Osteoblast (primary cell): ENCODE measurements at places on chromosomes 2 and 18. TPM values are rescaled to one million over a fixed set of nuclear protein-coding genes. Genes with fewer than 3 reads are reported as not detected.
A peak's percentile ranks its signal among the peaks of the same experiment; 100 is the strongest.

Gene CABLES1
- 13.0 and 16.8 TPM in 2 replicates for total RNA-seq

Gene IL1R1
- 89.8 and 116 TPM in 2 replicates for total RNA-seq

Gene NEMP2
- total RNA-seq = 3.8 and 4.7 TPM in 2 replicates

Gene RNF138
- total RNA-seq = 21.4 and 22.1 TPM in 2 replicates

Gene CSRNP3
- total RNA-seq = 1.4 and 2.7 TPM in 2 replicates

Gene PCARE
- not detected in 2 replicates for total RNA-seq

Gene GULP1
- total RNA-seq = 21.7 and 23.0 TPM in 2 replicates

- DNase-seq = no peak
Measured at GRCh38 chr2:8675543-8675942, 6.3 kb upstream of the ID2 start.

- DNase-seq = no peak
Measured at GRCh38 chr18:49640741-49641140, 78.9 kb downstream of the LIPG start.

DNA sequence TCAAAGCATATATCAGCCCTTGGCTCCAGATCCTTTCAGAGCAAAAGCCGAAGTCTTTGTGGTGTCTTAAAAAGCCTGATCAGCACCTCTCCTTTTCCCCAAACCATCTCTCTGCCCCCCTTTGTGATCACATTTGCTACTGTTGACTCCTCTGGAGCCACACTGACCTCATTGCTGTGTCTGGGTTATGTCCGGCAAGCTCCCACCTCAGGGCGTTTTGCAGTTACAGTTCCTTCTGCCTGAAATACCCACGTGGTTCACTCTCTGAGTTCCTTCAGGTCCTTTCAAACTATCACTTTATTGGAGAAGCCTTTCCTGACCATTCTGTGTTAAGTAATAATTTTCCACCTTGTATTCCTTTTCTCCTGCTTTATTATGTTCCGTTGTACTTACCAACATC lies 11.8 kb downstream of the C2orf69 start:
- no peak for DNase-seq

GRCh38 chr2:237913193-237913917 lies 53.5 kb upstream of the UBE2F start:
- DNase-seq = no peak

DNA sequence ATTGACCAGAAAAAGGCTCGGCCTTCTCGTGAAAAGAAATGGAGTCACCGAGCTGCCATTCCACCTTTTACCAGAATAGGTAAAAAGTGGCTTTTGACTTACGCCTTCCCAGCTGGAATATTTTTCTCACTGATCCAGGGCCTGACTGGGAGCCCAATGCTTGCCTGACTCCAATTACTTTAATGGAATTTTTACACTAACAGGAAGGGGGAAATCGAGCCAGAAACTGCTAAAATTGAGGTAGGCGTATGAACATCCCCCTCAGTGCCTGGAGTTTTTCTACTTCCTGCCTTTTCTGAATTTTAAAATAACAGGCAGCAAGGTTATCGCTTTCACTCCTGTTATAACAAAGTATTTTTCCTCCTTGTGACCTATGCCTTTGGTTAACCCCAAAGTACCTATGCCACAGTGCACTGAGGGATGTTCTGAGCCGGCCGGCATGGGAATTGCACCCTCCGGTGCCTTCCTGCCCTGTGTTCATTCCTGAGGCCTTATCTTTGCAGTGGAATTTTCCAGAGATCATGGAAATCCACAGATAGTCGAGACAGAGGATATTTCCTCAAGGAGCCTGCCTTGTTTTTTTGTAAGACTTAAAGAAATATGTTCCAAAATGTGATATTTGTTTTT lies 18.3 kb upstream of the RPL31 start:
- DNase-seq = no peak

- no peak for DNase-seq
Measured at GRCh38 chr2:187017438-187017837, 168.5 kb upstream of the ZSWIM2 start.

GRCh38 chr2:66561645-66562303 lies 126.8 kb downstream of the MEIS1 start:
- DNase-seq = no peak

DNA sequence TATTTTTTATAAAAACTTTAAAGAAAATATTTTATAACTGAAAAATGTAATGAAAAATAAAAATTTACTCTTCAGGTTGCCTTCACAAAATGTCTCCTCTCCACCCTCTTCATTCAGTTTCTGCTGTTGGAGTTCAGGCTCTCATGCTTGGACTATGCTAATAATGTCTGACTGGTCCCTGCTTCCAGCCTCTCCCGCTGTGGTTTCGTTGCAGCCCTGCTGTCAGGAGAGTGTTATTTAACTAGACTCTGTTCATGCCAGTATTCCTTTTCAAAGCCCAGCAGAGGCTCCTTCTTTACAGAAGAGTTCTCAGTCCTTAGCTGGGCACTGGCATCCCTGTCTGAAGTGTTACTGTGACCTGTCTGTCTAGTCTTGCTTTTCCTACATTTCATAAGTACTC lies 40.4 kb downstream of the CLIP4 start:
- no peak for DNase-seq

- no peak for DNase-seq
Measured at GRCh38 chr2:152581360-152581759, 135.9 kb downstream of the PRPF40A start.

DNA sequence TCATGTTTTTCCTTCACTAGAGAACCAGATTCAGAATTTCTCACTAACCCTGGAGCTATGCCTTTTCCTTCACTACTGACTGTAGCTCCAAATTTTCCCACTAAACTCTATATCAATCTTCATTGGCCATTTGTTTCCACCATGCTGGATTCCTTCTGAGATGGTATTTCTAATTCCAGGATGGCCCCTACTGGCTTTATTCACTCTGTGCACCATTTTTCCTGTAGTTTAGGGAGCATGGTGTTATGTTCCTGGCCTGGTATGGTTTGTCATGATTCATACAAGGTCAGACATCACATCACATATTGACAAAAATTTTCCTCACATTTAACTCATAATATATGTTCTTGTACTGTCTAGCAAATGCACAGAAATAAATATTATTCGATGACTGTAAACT lies 229.2 kb upstream of the TFPI start:
- no peak for DNase-seq

DNA sequence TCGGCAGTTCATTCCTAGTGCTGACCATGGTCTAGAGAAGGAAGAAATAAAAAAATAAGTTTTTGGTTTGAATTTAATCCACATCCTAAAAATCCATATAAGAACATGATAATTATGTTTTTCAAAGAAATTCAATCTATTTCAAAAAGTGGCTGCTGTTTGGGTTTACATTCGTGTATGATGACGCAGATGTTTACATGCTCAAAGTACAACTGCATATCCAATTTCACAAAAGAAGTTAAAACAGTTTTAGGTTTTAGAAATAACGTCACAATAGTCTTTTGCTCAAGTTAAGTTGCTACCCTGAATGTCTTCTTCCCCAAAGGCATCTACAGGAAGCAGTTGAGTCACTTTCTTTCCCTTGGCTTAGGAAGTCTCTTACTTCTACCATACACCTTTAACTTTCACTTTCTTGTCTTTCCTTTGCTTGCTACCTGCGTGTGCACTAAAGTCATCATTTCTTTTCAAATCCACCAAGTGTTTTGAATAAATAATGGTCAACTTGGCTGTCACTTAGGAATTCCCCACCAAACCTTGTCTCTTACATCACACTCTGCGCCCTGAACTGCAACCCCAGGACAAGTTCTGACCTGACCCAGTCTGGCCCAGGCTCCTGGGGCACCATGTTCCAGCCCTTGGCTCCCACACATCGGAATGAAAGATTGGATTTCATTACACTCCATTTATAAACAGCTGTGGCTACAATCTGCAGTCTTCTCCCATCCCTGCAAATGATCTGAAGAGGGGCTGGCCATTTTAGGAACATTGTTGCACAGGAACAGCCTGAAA lies 28.4 kb downstream of the FAM237A start:
- no peak for DNase-seq

DNA sequence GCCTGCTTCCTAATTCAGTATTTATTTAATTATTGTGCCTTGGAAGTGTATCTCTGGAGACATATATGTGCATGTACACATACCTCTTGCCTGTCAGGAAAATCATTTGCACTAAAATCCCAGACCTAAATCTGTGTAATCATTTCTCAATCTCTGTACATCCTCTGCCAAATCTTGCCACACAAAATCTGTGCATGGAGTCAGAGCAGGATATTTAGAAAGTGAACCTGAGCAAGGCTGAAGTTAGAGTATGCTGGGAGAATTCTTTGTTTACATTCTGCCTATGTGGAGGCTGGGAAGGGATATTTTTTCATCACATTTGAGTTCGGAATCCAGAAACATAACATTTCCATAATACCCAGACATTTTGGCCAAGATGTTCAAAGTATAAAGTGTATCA lies 9.3 kb downstream of the XRCC5 start:
- no peak for DNase-seq

- DNase-seq = no peak
Measured at GRCh38 chr2:3242747-3243369, 134.8 kb downstream of the EIPR1 start.

DNA sequence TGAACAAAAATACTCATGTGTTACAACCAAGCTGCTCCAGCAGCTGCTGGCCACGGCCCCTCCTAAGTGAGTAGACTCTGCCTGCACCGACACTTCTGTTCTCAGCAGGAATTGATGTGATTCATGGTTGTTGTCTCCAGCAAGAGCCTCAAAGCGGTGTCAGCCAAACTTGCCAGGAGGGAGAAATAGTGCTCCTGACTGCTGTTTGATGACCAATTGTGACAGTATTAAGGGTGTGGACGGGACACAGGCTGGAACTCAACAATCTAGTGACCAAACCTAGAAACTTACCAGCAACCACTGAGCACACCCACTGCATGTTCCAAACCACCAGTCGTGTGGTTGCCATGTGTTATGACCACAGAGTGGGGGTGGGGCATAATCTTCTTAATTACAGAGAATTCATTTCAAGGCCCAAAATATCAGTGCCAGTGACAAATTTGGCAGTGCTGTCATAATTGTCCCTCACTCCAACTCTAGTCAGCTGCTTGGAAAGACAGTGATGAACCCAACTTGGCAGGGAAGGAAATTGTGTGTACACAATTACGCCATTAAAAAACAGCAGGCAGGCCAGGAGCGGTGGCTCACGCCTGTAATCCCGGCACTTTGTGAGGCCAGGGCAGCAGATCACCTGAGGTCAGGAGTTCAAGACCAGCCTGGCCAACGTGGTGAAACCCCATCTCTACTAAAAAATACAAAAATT lies 30.4 kb downstream of the FBLN7 start:
- DNase-seq = no peak

- DNase-seq = peak; percentile 80
Measured at GRCh38 chr18:12283256-12283655, 24.8 kb upstream of the TUBB6 start.

DNA sequence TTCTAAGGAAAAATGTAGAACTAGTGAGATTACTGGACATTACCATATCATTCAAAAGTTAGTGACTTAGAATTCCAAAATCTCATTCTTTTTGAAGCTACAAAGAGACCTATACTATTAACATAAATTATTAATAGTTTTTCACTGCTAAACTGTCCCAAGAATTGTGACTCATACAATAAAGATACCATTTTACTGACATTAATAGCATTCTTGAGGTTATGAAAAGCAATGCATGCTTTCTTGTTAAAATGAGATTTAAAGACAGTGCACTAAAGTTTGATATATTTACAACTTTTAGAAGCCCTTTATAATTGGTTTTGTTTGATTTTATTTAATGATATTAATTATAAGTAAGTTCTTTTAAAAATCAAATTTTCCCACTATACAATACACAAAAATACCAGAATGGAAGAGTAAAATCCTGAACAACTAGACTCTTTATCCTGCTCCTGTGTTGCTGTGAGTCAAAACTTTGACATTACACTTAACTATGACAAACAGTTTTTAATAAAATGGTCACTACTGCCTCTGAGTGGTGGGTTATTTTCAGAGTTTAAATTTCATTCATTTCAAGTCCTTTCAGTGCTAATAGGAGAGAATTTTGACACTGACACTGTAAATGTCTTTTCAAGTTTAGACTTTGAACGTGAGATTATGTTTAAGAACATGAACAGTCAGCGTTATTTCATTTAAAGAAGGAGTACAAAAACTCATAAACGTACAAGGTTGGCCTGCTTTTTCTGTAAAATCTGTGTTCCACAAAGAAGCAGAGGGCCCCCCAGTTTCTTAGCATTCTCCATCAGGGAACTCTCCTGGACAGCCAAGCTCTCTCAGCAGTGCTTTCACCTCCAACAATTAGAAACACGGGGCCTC lies 54.5 kb downstream of the FAM124B start:
- DNase-seq = no peak

DNA sequence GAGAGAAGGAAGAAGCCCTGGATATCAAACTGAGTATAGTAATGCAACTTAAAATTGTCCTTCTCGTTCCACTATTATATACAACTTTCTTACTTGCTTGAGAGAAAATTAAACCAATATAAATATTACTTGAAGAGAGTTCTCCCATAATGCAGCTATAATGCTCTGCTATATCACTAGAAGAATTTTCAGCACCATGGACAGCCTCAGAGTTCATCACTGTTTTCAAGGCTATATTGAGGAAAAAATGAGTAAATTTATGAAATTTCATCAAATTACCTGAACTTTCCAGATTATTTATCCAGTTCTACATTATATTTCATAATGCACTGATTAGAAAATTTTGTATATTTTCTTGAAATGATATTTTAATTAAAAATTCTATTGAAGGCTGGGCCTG lies 1053.5 kb upstream of the FAM98A start:
- DNase-seq = no peak

DNA sequence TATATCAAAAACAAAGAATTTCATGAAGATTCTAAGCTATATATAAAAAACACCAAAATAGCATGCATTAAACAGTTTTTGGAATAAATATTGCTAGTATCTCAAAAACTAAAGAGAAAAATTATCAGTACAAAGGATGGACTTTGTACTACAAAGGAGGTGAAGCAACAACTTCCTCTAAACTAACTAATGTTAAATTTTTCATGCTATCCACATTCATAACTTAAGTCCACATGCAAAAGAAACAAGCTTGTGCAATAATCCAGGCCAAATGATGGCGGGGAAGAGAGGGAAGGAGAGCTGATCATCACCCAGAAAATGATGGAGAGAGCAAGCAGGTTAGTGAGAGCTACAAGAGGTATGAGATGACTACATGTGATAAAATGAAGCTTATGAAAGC lies 70.1 kb downstream of the KIDINS220 start:
- DNase-seq = no peak

GRCh38 chr18:58104096-58104495 lies 60.1 kb downstream of the NEDD4L start:
- DNase-seq = no peak

DNA sequence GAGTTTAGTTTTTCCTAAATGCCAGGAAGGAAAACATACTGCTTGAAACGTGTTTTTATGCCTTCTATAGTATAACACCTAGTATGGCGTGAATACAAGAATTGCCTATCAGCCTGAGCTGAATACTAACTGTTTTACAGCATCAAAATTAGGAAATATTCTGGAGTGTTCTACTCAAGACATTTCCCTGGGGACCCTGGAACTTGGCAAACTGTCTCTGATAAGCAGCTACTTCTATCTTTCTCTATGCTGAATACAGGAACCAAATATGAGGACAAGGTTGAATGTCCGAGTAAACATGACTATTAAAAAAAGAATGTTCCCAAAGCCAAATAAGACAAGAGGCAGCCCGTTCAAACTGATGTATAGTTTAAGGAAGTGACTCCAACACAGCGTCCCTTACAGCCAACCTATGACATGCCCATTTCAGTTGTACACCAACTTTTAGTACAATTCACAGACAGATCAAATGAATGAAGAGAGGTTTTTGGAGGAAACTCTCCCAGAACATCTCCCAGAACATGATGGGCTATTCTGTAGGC lies 951.3 kb upstream of the ACVR2A start:
- no peak for DNase-seq
